Activated CD4-positive, alpha-beta T cell treated with anti-CD3 and anti-CD28 coated beads, Interleukin-2, Interleukin-6, amounts not matched to agents 100 ng/mL and 50 ng/mL, durations not matched to agents 16 hours and 8 hours (primary cell): ENCODE measurements at places on chromosomes 5 and 9.

GRCh38 chr5:94086194-94086593, 344.8 kb upstream of the POU5F2 start:
- no peak for DNase-seq

DNA sequence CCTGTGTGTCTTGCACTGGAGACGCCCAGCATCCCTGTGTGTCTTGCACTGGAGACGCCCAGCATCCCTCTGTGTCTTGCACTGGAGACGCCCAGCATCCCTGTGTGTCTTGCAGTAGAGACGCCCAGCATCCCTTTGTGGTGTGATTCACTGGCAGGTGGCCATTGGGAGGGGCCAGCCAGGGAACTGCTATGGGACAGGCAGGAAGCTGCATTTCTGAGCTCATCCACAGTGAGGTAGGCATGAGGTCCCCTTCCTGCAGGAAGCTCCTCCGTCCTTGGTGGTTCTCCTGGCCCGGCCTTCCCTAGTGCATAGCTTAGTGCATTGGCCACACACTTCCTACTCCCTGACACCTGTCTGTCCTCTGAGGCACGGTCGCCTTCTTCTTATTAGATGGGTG, 43.5 kb downstream of the IRX1 start:
- no peak for DNase-seq

DNA sequence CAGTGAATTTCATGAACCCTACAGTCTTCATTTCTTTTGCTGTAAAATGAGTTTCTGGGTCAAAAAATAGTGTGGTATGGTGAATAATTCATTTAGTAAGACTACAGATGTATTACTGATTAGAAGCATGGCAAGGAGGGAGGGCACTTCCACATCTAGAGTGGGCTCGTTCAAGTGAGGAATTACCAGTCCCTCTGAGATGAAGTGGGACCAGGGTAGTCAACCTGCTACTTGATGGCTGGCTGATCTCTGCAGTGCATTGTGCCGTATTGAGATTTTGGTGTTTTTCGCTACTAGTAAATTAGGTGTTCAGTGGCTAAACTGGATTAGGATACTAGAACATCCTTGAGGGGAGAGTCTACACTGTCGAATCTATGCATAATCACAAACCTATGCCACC, 10.8 kb downstream of the CDC37L1 start:
- DNase-seq = no peak

- DNase-seq = no peak
Measured at GRCh38 chr5:133466556-133467334, 145.6 kb downstream of the FSTL4 start.
